ENCODE measurements at places on chromosomes 13 and 19.

GRCh38 chr19:55490478-55491432 lies 2.5 kb downstream of the SSC5D start:
- DNase-seq, result no peak

DNA sequence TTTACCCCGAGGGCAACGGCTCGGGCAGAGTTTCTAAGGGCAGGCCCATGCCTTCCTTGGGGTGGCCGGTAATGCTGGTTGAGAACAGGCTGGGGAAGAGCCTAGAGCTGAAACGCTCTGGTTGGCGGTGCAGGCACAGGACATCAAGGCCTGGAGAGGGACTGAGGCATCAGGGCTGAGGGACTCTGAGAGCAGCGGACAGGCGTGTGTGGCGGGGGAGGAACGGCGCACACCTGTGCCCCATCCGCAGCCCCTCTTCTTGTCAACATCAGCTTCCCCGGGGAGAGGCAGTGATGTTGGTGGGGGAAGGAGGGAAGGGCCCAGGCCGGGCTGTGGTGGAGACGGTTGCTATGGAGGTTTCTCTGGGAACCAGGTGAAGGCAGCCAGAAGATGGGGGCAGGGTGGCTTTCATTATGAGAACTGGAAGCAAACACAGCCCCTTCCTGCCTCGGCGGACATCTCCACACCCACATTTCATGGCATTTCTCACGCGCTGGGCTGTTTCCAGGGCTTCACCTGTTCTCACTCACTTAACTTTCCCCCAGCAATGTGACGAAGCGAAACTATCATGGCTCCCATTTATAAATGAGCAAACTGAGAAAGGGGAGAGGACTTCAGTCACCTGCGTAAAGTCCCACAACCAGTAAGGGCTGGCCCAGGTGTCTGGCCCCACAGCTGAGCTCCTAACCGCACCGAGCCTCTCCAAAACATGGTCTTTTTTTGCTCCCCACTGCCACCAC lies 8.2 kb upstream of the ATF5 start:
- no peak for DNase-seq

DNA sequence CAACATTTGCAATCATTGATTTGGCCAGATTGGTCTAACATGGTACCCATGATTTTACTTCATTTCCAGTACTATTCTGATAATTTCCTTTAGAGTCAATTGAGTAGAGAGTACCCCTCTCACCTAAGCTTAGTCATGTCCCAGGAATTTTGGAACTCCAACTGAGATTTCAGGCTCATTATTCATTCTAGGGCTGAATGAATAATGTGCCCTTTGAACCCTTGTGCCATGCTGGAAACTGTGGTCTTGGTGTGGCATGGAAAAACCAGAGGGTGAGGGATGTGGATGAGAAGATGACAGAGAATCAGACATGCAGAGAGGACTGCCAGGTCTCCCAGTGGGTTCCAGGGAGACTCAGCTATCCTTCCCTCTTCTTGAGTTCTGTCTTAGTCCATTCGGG lies 30.2 kb downstream of the ITM2B start:
- no peak for DNase-seq

- DNase-seq, result no peak
These were observed 10.7 kb downstream of the ZNF846 start for GRCh38 chr19:9757544-9758501.

DNA sequence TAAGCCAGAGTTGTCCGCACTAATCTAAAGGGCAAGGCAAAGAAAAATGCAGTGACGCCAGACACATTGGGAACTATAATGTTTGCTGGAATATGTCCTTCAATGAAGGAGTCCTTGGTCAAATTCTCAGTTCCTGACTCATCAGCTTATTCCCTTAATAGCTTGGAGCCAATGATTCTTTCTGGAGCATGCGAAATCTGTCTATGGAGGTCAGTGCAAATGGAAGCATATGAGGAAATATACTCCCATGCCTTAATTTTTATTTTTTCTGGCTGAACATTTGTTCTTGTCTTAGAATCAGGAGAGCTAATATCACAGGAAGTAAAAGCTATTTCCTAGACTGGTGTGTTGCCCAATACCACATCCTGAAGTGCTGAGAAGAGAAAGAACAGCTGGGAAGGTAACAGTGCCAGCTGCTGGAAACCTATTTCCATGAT lies 289.8 kb upstream of the SPRY2 start:
- DNase-seq, result no peak

GRCh38 chr19:21698215-21698614 lies 69.2 kb downstream of the ZNF100 start:
- DNase-seq, result peak; percentile 54

- peak; percentile 36 for DNase-seq
These were observed 25.7 kb downstream of the CCNE1 start for GRCh38 chr19:29837448-29837981.

DNA sequence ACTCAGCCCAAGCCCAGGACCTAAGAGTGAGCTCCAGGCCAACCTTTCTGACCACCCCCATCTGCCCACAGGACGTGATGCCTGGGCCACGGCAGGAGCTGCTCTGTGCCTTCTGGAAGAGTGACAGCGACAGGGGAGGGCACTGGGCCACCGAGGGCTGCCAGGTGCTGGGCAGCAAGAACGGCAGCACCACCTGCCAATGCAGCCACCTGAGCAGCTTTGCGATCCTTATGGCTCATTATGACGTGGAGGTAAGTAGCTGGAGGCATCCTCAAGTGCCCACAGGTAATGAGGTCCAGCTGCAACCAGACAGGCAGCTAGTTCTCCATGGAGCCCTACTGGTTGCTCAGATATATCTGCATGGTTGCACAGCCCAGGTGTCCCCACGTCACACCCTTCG lies 14.8 kb downstream of the DDX39A start:
- DNase-seq, result peak; percentile 38

DNA sequence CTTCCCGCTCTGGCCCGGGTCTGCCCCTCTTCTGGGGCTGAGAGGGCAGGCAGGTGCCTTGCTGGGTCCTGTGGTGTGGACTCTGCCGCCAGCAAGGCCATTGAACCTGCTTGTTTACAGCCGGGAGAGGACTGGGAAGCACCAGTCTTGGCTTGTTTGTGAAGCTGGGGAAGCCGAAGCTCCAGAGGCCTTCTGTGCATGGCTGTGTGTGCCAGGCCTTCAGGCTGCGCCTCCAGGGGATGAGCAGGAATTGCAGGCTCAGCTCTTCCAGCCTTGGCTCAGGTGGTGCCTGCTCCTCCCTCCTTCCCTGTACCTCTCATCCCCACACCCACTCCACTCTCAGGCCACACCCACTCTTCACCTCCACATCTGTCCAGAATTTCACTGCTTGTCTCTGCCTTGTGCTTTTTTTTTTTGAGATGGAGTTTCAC lies 17.5 kb downstream of the NDUFB7 start:
- DNase-seq, result no peak

DNA sequence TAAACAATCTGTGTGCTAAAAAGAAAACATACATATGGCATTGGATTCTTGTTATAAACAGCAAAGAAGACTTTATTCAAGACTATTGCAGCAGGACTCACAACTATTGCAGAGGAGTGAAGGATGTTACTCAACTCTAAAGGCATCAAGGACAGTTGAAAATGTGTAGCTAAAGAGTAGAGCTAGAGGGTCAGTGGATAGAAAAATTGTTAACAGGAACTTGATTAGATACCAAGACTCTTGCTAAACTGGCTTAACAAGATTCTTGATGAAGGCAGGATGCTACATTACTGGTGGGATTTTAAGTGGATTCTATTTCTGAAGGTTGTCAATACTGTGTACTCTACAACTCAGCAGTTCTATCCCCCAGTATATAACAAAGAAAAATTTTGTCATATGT lies 1183.3 kb downstream of the SLITRK1 start:
- DNase-seq, result no peak

DNA sequence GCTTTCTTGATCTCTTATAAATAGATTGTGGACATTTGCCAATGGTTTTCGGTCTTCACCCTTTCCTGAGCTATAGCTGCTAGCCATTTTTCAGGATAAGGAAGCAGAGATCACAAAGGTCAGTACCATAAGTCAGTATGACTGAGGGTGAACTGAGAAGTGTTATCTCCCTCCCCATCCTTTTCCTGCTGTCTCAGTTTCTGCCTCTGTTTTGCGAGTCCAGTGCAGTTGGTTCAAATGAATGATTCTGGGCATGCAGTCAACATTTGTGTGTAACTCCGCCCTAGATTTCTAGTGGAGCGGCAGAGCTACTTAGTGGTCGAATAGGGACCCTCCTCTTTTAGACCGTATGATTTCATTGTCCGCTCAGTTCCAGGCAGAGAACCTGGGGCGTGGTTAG lies 460.8 kb upstream of the ARGLU1 start:
- no peak for DNase-seq

- DNase-seq, result no peak
These were observed 19.6 kb downstream of the IER2 start for GRCh38 chr19:13169769-13170168.

- DNase-seq, result no peak
These were observed 325.1 kb downstream of the DCT start for GRCh38 chr13:94154367-94154766.

DNA sequence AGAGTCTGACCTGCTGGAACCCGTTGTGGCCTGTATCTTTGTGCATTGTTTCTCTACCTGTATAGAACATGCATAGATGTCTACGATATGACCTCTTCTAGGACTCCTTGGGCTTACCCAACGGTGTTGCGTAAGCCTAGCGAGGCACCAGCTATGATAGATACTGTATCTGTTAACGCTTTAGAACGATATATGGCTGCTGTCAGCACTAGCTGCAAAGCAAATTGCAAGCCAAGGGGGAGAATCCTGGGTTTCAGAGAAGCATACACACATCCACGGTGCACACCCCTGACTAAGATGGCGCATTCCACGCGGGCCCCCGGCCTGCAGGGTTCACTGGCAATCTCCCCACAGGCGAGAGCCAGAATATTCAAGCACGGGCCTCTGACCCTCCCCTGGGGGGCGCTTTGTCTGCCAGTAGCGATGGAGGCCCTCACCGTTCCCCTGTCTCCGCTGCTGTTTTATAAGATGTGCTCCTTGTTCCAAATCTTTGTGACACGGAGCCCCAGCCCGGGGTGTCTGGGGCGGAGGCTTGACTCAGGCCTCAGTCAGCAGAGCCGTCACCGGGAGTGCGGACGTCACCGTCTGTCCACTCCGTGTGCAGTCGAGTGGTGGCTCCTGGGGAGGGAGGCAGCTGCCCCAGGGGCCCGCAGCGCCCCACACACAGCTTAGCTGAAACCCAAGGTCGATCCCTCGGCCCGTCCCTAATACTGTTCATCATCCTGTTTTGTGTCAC lies 12.9 kb upstream of the RPS15 start:
- no peak for DNase-seq

DNA sequence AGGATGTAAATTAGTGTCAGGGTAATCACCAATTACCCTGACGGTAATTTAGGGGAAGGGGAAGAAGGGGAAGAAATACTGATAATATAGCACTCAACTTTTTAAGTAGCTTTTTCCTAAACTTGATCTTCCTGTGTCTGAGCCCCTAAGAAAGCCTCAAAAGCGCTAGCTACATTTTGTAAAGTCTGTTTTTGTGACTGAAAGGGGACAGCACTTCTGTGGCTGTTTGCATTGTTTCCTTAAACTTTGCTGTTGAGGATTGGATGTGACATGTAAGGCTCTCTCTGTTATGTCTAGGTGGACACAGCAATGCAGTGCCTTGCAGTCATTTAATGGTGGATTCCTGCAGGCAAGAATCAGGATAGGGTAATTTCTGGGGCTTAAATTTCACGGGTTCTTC lies 42.8 kb downstream of the SPATA13 start:
- no peak for DNase-seq

DNA sequence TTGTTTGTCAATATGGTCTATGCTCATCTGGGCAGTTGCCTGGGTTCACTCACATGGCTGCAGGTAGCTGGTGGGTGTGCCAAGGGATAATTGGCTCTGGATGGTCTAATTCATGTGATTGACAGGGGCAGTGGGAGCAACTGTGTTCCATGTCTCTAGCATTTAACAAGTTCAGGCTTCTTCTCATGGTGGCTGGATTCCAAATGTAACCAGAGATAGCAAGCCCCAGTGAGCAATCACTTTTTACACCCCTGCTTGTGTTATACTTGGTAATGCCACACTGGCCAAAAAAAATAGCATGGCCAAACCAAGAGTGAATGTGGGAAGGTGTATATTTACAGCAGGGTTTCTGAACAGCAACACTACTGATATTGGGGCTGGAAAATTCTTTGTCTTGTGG lies 89.6 kb upstream of the TNFSF11 start:
- no peak for DNase-seq

DNA sequence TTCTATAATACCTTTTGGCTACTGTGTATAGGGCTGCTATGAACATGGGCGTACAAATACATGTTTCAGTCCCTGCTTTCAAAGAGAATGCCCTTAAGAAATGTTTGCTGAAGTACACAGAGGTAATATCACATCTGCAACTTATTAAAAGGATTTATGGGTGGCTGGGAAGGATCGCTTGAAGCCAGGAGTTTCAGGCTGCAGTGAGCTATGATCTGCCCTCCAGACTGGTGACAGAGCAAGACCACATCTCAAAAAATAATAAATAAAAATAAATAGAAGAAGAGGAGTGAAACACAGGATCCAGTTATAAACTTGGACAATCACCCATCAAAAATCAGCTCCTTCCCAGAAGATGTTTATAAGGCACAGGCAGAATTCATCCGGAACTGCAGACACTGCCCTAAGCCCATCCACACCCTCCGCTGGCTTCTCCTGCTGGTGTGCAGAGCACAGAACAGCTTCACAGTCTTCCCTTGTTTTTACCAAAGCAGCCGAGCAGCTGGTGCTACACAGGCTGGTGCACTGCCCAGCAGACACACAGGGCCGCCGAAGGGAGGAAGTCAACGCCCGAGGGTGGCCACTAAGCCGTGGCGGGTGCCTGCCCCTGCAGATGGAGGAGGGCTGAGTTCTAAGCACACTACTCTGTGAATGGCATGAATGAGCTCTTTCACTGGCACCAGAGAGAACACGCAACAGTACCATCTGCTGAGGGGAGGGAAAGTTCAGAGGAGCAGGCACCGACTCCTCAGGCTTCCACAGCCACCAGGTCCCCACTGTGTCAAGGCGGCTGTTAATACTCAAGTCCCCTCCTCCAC lies 44.0 kb downstream of the BRD4 start:
- DNase-seq, result no peak

GRCh38 chr13:80962855-80963254 lies 621.9 kb upstream of the SPRY2 start:
- no peak for DNase-seq

DNA sequence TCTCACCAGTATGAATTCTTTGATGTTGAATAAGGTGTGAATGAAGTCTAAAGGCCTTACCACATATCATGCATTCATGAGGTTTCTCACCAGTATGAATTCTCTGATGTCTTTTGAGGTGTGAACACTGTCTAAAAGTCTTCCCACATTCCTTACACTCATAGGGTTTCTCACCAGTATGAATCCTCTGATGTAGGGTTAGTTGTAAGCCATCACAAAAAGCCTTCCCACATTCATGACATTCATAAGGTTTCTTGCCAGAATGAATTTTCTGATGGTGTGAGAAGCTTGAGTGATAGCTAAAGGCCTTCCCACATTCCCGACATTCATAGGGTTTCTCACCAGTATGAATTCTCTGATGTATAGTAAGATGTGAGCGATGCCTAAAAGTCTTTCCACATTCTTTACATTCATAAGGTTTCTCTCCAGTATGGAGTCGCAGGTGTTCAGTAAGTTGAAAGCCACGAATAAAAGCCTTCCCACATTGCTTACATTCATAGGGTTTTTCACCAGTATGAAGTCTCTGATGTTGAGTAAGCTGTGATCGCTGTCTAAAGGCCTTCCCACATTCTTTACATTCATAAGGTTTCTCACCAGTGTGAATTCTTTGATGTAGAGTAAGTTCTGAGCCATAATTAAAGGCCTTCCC lies 27.7 kb downstream of the ZNF461 start:
- DNase-seq, result no peak

- DNase-seq, result peak; percentile 62
These were observed 33.7 kb upstream of the ZNF724 start for GRCh38 chr19:23283925-23284324.

GRCh38 chr19:3968556-3969434 lies 2.1 kb downstream of the DAPK3 start:
- no peak for DNase-seq

GRCh38 chr13:50957620-50958019 lies 48.0 kb downstream of the RNASEH2B start:
- DNase-seq, result peak; percentile 14

Data from CD4-positive, alpha-beta T cell treated with Interleukin-4 for 1 hour (primary cell).